ENCODE measurements at places on chromosomes 6 and 20. TPM values are rescaled to one million over a fixed set of nuclear protein-coding genes. Genes with fewer than 3 reads are reported as not detected.

DNA sequence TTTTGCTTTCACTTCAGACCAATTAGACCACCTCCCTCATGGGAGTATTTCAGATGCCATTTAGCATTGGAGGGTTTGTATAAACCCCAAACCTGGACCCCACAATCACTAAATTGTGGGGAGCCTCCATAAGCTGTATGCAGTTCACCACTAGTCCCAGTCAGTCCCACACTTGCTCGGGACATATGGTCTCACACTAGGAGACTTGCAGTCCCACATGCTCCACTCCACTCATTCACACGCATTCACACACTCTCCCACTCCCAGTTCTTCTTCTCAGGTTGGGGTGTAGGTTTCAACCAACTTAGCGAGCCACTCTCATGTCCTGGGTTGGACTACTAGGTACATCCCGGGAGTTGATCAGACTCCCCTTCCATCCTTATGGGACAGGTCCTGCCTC, 84.5 kb upstream of the GPR6 start:
- H3K27me3 ChIP-seq, result no peaks in the 10 kb centered on the region
- no peaks in the 10 kb centered on the region for H3K36me3 ChIP-seq
- no peak overlapping the region for H3K4me3 ChIP-seq
- no peak for DNase-seq

DNA sequence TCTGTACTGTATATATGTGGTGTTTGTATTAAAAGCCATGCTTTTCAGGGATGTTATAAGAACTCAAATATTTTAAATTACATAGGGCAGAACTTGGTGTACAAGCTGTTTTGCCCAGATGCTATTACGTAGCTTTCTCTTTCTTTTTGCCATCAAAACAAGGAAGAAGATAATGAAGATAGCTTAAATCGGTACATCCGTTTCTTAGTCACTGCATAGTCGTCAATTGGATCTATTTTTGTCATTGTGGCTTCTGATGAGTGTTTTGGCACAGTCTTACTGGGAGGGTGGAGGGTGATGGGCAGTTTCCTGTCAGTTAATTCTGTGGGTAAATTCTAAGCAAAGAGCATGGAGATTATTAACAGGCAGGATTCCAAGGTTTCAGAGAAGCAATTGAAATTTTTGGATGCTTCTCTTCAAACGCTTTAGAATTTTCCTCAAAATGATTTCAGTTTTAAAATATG, 649.1 kb upstream of the GJE1 start:
- no peak overlapping the region for H3K27ac ChIP-seq
- H3K36me3 ChIP-seq, result no peaks in the 10 kb centered on the region
- H3K4me1 ChIP-seq, result peaks cover 2% of the 10 kb centered on the region
- peak overlapping the region; percentile 1 for H3K4me3 ChIP-seq

DNA sequence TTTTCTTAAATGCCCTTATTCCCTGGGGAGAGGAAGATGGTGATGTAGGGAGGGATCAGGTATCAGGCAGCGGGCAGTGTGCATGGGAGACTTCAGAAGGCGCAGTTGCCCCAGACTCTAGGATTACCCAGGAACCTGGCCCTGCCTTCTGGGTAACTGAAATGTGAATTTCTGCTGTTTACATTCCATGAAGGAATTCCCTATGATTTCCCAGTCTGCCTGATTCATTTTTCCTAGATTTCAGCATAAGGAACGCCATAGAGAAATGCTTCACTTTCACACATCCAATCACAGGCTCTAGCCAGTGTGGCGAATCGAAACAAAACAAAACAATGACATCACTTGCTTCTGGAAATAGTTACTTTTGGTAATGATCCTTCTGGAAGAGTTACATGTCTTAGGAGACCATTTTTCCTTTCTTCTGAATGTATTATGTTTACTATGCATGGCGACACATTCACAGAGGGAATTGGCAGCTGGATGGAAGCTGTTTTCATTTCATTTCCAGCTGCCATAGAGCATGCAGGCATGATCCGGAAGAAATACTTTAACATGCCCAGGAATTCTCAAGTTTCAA, 33.3 kb downstream of the LRP11 start:
- H3K27me3 ChIP-seq, result no peaks in the 10 kb centered on the region
- no peak overlapping the region for H3K27ac ChIP-seq
- no peak for DNase-seq
- H3K4me3 ChIP-seq, result no peak overlapping the region

GRCh38 chr6:138970856-138971425, 17.1 kb downstream of the REPS1 start:
- no peaks in the 10 kb centered on the region for H3K27me3 ChIP-seq
- no peak overlapping the region for H3K4me3 ChIP-seq
- peaks cover 7% of the 10 kb centered on the region for H3K4me1 ChIP-seq

The PRRT1 gene
- 2.4 TPM for total RNA-seq
